Suppressor macrophage treated with lipopolysaccharide for 4 hours (primary cell): ENCODE measurements at places on chromosomes 6 and 20.

- DNase-seq: no peak
Observed at GRCh38 chr6:162497389-162497788, 230.2 kb downstream of the PRKN start.

GRCh38 chr6:10417681-10418104, 2.8 kb upstream of the TFAP2A start:
- no peak for DNase-seq

DNA sequence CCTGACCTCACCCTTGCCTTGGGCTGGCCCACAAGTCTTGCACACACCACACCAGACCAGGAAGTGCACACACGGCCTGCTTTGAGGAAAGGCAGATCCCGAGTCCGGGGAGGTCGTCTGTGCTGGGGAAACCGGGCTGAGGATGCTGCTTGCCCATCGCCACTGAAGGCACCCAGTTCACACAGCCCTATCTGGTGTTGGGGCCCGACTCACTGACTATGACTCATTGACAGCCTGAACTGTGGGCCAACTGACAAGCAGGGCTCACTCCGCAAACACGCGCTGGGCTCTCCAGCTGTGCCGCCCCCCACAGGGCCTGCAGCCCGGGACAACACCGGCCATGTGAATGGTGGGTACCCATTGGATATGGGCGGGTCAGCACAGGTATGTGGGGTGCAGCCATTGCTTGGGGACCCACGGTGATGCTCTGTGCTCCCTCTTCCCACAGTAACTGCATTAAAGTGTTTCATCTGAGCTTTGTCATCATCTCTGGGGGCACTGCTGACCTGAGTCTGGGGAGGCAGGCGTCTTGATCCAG, 1.6 kb downstream of the SAMD10 start:
- peak; percentile 55 for DNase-seq

DNA sequence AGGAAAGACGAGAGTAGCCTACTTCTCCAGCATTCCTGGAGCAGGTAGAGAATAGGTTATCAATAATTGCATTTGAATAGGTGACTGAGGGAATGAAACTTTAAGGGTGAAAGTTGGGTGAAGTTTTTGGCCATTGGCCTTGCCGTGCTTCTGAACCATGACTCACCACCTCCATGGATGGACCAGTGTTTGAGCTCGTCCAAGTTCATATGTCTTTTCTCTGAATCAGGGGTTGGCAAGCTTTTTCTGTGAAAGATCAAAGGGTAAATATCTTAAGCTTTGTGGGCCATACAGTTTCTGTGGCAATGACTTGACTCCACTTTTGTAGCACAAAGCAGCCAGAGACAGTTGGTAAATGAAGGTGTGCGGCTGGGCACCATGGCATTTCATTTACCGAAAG, 31.8 kb downstream of the SNRNP48 start:
- no peak for DNase-seq

GRCh38 chr6:90297115-90297866, 648 bp upstream of the BACH2 start:
- DNase-seq: no peak

- DNase-seq: peak; percentile 95
Observed at GRCh38 chr20:46558511-46558959, 8.1 kb upstream of the OCSTAMP start.

- peak; percentile 58 for DNase-seq
Observed at GRCh38 chr6:105836889-105837288, 249.2 kb upstream of the PRDM1 start.

DNA sequence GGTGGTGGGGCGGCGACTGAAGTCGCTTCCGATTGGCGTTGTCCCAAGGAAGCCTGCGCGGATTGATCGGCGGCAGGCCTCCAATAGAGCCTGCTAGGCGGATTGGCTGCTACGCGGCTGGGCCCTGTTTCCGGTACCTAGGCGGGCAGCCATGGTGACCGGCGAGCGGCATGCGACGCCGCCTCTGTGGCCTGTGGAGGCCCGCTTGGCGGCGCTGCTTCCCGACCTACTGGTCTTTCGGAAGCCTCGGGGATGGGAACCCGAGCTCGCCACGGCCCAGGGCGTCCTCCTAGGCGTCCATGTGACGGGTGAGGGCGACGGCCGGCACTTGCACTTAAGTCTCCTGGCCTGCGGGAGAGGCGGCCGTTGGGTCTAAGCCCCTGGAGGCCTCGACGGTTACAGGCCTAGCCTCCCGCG, 28.1 kb downstream of the NFYA start:
- no peak for DNase-seq

DNA sequence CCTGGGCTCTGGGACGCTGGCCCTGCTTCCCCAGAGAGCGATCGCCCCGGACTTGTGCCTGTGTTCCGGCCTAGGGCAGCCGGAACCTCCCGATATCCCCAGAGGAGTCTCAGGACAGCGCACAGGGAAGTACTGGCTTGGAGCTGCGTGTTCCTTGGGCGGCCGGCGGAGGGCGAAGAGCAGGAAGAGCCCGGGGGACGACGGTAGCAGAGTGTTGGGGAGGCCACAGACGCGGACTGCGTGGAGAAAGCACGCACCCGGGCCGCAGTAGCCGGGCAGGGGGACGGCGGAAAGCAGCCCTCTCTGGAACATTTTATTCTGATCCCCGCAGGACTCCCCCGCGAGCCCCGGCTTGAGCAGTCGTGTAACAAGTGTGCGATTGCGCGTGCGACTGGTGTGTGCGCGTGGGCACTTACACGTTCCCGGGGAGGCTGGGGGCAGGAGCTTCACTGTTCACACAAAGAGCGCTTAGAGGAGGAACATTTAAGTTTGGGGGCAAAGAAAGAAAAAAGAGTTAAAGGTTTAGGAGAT, 36.1 kb downstream of the NCR2 start:
- peak; percentile 55 for DNase-seq

DNA sequence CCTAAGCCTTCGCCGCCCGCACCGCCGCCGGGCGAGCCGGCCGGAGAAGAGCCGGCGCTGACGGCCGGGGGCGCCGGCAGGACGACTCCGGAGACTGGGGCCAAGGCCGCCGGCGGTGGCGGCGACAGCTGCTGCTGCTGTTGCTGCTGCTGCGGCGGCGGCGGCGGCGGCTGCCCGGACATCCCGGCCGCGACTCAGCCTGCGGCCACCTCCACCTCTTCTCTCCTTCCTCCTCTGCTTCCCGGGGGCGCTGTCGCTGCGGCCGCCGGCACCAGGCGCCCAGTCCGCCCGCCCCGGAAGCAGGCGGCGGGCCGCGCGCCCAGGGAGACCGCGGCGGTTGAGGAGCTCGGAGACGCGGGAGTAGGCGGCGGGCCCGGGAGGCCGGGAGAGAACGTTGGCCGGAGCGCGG, 307 bp downstream of the RANBP9 start:
- DNase-seq: no peak

- peak; percentile 61 for DNase-seq
Observed at GRCh38 chr6:157981395-157982101, at the start of gene SYNJ2. Gene SYNJ2 (plus strand): TSS chr6:157981863. CDS start chr6:157981962, 99 bp downstream.

- DNase-seq: no peak
Observed at GRCh38 chr6:25821341-25821740, 10.5 kb downstream of the SLC17A1 start.

DNA sequence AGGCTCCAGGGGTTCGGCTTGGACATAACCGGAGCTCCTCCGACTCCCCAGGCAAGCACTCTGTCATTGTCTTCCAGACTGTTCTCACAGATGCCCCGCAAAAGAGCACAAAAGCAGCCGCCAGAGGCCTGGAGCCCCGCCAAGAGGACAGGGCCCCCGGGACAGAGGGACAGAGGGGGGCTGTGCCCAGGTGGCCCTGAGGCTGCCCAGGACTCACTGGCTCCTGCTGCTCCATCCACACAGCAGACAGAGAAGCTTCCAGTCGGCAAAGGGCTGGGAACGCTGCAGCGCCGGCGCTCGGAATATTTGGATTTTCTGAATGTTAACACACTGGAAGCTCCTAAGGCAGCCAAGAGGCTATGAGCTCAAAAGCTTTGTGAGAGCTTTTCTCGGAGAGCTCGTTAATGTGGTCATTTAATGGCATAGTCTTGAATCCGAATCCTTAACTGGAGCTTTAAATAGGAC, 68.0 kb upstream of the QKI start:
- no peak for DNase-seq

- DNase-seq: no peak
Observed at GRCh38 chr20:53100476-53100911, 128.3 kb downstream of the TSHZ2 start.

DNA sequence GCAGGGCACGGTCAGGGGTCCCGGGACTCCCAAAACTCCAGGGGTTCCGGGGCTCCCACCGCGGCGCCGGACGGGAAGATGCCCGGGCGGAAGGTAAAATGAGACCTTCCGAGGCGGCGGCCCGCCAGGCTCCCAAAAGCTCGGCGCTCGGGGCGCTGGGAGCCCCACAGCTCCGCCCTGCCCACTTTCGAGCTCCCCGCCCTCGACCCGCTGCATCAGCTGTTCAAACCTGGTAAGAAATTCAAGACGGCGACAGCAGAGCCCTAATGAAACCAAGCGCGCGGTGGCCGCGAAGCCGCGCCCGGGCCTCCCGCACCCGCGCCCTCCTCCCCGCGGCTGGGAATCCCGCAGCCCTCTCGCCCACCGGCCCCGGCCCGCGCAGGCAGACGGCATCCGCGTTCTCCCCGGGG, 369 bp downstream of the SLC4A11 start:
- DNase-seq: peak; percentile 14

GRCh38 chr6:101760843-101761621, 367.5 kb downstream of the GRIK2 start:
- DNase-seq: peak; percentile 94

GRCh38 chr6:151680846-151681432, 126.5 kb upstream of the ESR1 start:
- no peak for DNase-seq

DNA sequence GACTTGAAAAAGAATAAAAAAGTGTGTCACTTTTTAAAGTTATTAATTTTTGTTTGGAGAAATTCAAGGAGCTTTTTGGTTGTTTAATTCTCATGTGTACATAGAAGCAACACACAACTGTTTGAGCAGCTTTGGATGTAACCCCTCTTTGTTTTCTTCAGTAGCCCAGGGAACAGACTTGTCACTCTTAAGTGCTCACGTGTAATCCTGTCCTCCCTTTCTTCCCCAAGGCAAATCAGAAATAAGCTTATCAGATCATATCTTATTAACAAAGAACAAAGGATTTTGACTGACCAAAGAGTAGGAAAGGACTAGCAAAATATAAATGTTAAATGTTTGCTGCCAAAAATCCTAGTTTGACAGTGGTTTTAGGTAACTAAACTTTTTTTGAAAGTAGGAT, 7.3 kb upstream of the FLRT3 start:
- DNase-seq: no peak

- no peak for DNase-seq
Observed at GRCh38 chr6:113591896-113592827, 265.0 kb upstream of the MARCKS start.

DNA sequence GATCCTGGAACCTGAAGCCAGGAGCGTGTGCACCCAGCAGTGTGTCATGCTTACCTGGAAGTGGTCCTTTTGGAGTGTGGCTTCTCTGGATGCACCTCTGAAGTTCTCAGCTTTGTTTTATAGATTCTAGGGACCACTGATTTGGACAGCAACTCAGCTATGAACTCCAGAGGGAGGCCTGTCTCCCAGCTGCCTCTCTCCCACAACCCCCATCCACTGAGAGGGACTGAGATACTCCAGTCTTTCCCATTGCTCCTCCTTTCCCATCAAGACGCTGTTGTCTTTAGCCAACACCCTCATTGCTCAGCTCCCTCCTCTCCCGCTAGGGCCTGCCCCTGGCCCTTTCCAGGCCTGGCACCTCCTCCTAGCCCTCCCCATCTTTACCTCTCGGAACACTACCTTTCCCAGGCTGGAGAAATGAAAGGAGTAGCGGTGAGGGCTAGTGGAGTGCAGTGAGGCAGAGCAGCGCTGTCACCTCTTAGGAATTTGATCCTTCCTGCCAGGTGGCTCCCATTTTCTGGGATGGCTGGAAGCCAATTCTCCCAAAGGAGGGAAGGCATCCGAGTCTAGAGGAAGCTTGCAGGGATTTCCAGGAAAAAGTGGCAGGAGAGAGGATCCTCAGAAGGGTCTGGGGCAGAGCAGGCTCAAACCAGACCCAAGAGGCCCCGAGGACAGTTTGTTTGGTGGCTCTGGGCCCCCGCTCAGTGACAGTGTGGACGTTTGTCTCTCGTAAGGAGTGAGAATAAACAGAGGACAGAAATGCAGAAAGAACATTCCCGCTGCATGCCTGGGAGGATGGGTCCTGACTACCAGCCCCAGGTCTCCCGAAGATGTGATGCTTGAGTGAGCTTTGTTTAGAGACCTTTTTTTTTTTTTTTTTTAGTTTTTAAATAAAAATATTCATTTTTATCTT, at the start of gene LRRN4:
Gene LRRN4, minus strand, starts transcription at position 285 of the 913 bp plus-strand sequence. CDS start 1,261 bp downstream, outside the sequence.
- no peak for DNase-seq

DNA sequence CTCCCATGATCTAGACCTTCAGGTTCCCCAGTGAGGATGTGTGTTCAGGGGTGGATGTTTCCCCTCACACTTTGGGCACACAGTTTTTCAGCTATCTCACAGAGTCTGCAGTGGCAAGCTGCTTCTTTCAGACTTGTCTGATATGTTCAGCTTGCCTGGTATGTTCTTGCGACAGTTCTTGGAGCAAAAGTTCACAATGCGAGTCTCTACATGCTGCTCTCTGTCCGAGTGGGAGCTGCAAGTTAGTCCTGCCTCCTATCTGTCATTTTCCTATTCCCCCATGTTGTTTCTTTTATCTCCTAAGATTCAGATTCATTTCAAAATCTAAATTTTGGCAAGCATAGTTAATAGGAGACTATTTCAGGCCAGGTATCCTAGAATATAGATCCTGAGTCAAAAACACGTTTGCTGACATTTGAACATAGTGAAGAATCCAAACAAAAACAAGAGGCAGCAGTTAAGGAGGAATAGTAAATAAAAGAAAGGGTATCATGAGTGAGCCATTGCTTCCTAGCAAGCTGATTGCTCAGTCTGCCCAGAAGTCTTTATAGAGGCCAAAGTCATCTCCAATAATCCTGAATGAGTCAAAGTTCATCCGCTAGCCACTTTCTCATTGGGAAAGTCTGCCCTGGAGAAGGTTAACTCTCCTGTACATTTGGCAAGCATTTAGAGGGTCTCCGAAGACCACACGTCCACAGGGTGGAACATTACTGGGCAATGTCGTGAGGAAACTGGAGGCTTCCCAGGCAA, 140.2 kb upstream of the MOCS1 start:
- no peak for DNase-seq

- DNase-seq: no peak
Observed at GRCh38 chr20:20525756-20526155, 157.9 kb downstream of the INSM1 start.

DNA sequence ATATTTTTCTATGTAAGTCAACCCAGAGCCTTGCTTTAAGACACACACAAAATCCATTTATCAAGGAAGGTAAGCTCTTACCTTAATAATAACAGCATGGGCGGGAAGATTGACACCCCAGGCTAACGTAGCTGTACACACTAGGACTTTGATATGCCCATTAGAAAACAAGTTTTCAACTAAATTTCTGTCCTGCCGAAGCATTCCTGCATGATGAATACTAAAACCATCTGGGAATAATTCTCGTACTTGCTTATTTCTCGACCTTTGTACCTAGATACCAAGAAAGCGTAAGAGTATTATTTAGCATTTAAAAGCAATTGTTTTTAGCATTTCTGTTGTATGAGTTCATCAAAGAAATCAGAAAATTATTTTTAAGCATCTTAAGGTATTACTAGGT, 197.5 kb upstream of the SIM1 start:
- DNase-seq: no peak

GRCh38 chr20:54995553-54995952, 520.2 kb downstream of the DOK5 start:
- no peak for DNase-seq
